ENCODE measurements at places on chromosomes 3 and 15.

GRCh38 chr15:59205839-59206622 lies 612 bp upstream of the LDHAL6B start:
- peaks cover 70% of the 10 kb centered on the region for H3K36me3 ChIP-seq
- no peaks in the 10 kb centered on the region for H3K4me1 ChIP-seq
- no peak overlapping the region for H3K4me3 ChIP-seq
- no peak for DNase-seq
- H3K27ac ChIP-seq, result no peak overlapping the region

DNA sequence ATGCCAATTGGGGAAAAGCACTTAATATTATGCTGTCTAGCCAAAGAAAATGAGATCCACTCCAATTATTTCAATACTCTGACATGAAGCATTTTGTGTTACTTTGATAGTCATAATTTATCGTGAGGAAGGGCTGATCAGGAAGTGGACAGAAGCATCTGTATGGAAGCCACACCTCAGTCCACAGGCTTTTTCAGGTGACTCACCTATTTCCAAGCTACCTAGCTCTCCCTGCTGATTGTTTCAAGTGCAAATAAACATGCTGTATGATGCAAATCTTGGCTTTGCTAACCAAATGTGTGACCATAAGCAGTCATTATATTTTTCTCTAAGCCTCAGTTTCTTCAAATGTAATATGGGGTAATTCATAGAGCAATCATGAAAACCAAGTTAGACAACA lies 30.8 kb upstream of the CPB1 start:
- H3K36me3 ChIP-seq, result no peaks in the 10 kb centered on the region
- DNase-seq, result no peak
- no peaks in the 10 kb centered on the region for H3K27me3 ChIP-seq
- H3K4me1 ChIP-seq, result no peaks in the 10 kb centered on the region

- peaks cover 14% of the 10 kb centered on the region for H3K36me3 ChIP-seq
- peak; percentile 45 for DNase-seq
- H3K4me1 ChIP-seq, result peaks cover 100% of the 10 kb centered on the region
Observed at GRCh38 chr15:31353931-31354330, 27.3 kb downstream of the KLF13 start.

DNA sequence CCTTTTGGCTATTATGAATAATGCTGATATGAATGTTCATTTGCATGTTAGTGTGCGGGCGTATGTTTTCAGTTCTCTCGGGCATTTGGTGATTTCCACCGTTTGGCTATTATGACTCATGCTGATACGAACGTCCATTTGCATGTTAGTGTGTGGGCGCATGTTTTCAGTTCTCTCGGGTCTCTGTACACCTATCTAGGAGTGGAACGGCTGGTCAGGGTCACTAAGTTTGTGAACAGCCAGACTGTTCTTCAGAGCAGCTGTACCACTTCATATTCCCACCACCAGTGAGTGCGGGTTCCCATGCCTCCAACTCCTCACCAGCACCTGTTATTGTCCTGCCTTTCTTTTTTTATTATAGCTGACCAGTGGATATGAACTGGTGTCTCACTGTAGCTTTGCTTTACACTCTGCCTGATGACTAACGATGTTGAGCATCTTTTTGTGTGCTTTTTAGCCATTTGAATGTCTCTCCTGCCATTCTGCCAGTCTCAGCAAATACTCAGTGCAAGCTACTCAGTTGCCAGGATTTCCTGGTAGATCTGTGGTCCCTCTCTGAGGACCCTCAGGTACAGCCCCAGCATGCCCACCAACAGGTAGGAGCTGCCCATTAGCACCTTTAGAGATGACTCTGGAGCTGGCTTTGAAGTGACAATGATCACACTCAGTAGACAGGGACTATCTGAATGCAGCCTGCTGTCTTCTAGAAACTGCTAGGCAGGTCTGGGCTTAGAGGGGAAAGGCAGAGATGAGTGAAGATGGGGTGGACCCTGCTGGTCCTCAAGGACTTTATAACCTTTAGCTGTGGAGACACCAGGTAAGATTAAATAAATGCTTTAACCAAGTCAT lies 141.1 kb downstream of the XXYLT1 start:
- no peak overlapping the region for H3K27ac ChIP-seq
- no peaks in the 10 kb centered on the region for H3K36me3 ChIP-seq
- no peaks in the 10 kb centered on the region for H3K4me1 ChIP-seq
- H3K27me3 ChIP-seq, result no peaks in the 10 kb centered on the region
- DNase-seq, result no peak

DNA sequence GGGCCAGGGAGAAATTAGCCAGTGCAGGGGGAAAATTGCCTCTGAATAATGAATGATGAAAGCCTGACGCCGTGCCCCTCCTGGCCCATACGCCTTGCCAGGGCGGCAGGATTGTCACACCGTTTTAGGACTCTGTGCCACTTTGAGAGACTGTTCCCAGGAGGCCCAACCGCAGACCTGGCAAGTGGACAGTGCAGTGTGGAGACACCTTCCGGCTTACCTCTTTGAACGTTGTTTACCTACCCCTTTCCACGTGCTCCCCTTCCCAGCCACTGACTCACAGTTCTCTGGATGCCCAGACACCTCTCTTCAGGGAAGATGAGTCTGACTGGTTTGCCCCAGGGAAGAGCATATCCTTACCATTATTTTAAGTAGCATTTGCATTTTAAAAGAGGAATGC lies 84.0 kb upstream of the PXYLP1 start:
- H3K4me1 ChIP-seq, result no peaks in the 10 kb centered on the region
- H3K27ac ChIP-seq, result no peak overlapping the region
- no peaks in the 10 kb centered on the region for H3K36me3 ChIP-seq
- no peak for DNase-seq
- H3K4me3 ChIP-seq, result no peak overlapping the region

- H3K4me1 ChIP-seq, result no peaks in the 10 kb centered on the region
- DNase-seq, result no peak
- no peak overlapping the region for H3K4me3 ChIP-seq
Observed at GRCh38 chr3:77321646-77322045, 281.7 kb downstream of the ROBO2 start.

GRCh38 chr3:141123677-141124410 lies 72.7 kb downstream of the SPSB4 start:
- H3K27me3 ChIP-seq, result no peaks in the 10 kb centered on the region
- H3K4me1 ChIP-seq, result no peaks in the 10 kb centered on the region
- DNase-seq, result no peak
- H3K36me3 ChIP-seq, result no peaks in the 10 kb centered on the region
- no peak overlapping the region for H3K4me3 ChIP-seq

- H3K36me3 ChIP-seq, result no peaks in the 10 kb centered on the region
- H3K4me1 ChIP-seq, result no peaks in the 10 kb centered on the region
- DNase-seq, result no peak
- no peaks in the 10 kb centered on the region for H3K27me3 ChIP-seq
- H3K27ac ChIP-seq, result peak overlapping the region; percentile 15
Observed at GRCh38 chr15:57823325-57823882, 116.9 kb downstream of the POLR2M start.

DNA sequence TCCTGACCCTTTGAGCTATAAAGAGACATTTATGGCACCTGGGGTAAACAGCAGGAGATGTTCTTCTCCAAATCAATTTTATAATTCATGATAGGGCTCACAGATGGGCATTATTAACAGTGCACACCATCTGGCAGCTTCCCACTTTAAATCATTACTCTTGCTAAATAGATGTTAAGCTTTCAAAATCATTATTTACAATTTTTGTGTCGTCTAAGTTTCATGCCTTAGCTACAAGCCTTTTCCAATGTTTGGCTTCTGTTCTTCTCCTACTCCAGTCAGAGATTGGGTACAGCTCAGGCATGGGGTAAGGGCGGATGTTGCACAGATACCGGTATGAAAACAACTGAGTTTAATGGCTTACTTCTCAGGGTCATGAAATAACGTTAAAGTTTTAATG lies 120.9 kb upstream of the PFN2 start:
- H3K27ac ChIP-seq, result no peak overlapping the region
- no peaks in the 10 kb centered on the region for H3K27me3 ChIP-seq
- no peaks in the 10 kb centered on the region for H3K4me1 ChIP-seq
- no peak overlapping the region for H3K4me3 ChIP-seq
- H3K36me3 ChIP-seq, result no peaks in the 10 kb centered on the region

GRCh38 chr15:89760303-89761008 lies 9.4 kb upstream of the MESP1 start:
- H3K27me3 ChIP-seq, result no peaks in the 10 kb centered on the region
- peak overlapping the region; percentile 41 for H3K27ac ChIP-seq
- peaks cover 6% of the 10 kb centered on the region for H3K4me1 ChIP-seq
- no peaks in the 10 kb centered on the region for H3K36me3 ChIP-seq

- H3K4me1 ChIP-seq, result peaks cover 34% of the 10 kb centered on the region
- no peak for DNase-seq
- peak overlapping the region; percentile 22 for H3K4me3 ChIP-seq
- H3K27ac ChIP-seq, result peak overlapping the region; percentile 77
Observed at GRCh38 chr15:38130205-38130567, 122.5 kb upstream of the SPRED1 start.

DNA sequence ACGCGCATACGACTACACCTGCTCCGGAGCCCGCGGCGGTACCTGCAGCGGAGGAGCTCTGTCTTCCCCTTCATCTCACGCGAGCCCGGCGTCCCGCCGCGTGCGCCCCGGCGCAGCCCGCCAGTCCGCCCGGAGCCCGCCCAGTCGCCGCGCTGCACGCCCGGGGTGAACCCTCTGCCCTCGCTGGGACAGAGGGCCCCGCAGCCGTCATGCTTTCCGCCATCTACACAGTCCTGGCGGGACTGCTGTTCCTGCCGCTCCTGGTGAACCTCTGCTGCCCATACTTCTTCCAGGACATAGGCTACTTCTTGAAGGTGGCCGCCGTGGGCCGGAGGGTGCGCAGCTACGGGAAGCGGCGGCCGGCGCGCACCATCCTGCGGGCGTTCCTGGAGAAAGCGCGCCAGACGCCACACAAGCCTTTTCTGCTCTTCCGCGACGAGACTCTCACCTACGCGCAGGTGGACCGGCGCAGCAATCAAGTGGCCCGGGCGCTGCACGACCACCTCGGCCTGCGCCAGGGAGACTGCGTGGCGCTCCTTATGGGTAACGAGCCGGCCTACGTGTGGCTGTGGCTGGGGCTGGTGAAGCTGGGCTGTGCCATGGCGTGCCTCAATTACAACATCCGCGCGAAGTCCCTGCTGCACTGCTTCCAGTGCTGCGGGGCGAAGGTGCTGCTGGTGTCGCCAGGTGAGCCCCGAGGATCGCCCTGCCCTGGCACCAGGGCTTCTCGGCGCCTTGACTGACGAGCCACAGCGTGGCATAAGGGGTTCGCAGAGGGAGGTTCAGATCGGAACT lies 420 bp downstream of the SLC27A2 start:
- H3K4me3 ChIP-seq, result peak overlapping the region; percentile 70
- H3K27ac ChIP-seq, result no peak overlapping the region
- peak; percentile 64 for DNase-seq
- peaks cover 15% of the 10 kb centered on the region for H3K4me1 ChIP-seq

DNA sequence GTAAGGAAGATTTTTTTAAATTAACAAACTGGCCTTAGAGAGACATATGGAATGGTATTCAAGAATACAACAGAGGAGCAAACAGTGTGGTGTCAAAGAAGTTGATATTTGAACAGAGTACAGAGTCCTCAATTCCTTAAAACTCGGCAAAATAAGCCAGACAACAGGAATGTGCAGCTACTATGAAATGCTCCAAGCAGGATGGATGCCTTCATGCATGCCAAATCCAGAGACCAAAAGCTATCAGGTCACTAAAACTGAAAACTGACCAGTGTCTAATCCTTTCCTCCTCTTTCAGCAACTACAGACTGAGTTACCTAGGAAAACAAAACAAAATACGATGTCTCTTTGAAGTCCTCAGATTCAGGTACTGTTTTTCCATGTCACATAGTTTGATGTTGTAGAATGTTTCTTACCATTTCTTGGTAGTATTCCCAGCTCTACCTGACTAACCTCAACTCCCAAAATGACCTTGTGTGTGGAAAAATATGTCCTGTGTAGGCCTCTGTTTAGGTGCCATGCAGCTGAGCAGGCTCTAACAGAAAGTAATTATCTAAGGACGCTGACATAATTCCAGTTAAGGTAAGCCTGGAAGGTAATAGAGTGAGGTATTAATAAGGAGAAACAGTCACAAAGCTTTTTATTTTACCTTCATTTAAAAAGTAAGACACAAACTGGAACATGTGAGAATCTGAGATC lies 46.9 kb downstream of the TBL1XR1 start:
- H3K27ac ChIP-seq, result no peak overlapping the region
- no peak overlapping the region for H3K4me3 ChIP-seq
- peaks cover 59% of the 10 kb centered on the region for H3K4me1 ChIP-seq
- no peak for DNase-seq
- H3K36me3 ChIP-seq, result no peaks in the 10 kb centered on the region

DNA sequence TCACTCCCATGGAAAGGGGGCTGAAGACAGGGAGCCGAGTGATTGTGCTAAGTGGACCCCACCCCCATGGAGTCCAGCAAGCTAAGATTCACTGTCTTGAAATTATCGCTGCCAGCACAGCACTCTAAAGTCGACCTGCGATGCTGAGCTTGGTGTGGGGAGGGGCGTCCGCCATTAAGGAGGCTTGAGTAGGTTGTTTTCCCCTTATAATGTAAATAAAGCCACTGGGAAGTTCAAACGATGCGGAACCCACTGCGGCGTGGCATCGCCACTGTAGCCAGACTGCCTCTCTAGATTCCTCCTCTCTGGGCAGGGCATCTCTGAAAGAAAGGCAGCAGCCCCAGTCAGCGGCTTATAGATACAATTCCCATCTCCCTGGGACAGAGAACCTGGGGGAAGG lies 10.9 kb upstream of the SRGAP3 start:
- no peaks in the 10 kb centered on the region for H3K27me3 ChIP-seq
- H3K4me3 ChIP-seq, result no peak overlapping the region
- H3K27ac ChIP-seq, result no peak overlapping the region
- DNase-seq, result no peak

DNA sequence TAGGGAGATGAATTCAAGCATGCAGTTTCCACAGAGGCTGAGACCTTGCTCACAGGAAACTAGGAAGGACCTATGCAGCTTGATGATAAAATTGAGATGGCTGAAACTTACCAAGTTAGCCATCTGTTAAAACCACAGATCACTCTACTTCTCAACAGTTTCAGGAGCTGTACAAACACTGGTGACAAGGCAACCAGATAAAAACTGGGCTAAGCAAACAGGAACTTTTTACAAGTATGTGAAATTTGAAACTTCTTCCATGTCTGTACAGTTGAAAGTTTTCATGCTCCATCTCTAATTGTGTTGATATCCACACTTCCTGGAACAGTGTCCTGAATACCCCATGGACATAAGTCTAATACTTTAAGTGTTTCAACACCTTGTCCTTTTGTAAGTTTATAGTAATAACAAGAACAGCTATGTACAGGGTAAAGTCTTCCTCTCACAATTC lies 78.2 kb downstream of the FAIM start:
- H3K4me3 ChIP-seq, result no peak overlapping the region
- H3K36me3 ChIP-seq, result peaks cover 37% of the 10 kb centered on the region
- H3K27ac ChIP-seq, result no peak overlapping the region
- no peak for DNase-seq

DNA sequence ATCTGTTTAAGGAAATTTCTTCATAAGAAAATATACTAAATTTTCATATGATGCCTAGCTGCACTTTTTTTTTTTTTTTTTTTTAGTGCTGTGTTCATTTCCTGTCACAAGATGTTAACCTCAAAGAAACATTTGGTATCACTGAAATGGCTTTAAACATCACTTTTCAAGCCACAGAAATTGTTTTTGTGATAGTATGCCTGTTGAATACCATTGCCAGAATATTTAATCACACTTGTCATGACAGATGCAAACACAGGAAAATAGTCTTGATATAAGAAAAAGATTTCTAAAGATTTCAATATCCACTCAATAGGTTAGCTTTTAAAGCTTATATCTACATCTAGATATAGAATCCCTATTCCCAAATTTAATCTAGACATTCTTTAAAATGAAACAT lies 608.5 kb upstream of the AGTR1 start:
- no peaks in the 10 kb centered on the region for H3K27me3 ChIP-seq
- no peak overlapping the region for H3K4me3 ChIP-seq
- H3K36me3 ChIP-seq, result no peaks in the 10 kb centered on the region
- DNase-seq, result no peak

- no peaks in the 10 kb centered on the region for H3K27me3 ChIP-seq
- no peak overlapping the region for H3K27ac ChIP-seq
- no peak overlapping the region for H3K4me3 ChIP-seq
- no peaks in the 10 kb centered on the region for H3K4me1 ChIP-seq
- H3K36me3 ChIP-seq, result no peaks in the 10 kb centered on the region
Observed at GRCh38 chr3:83230841-83231240, 1469.4 kb upstream of the GBE1 start.
